B cell (primary cell): ENCODE measurements at places on chromosomes 11 and 22.

GRCh38 chr11:116865696-116866095, 28.3 kb upstream of the APOA1 start:
- no peak for DNase-seq

DNA sequence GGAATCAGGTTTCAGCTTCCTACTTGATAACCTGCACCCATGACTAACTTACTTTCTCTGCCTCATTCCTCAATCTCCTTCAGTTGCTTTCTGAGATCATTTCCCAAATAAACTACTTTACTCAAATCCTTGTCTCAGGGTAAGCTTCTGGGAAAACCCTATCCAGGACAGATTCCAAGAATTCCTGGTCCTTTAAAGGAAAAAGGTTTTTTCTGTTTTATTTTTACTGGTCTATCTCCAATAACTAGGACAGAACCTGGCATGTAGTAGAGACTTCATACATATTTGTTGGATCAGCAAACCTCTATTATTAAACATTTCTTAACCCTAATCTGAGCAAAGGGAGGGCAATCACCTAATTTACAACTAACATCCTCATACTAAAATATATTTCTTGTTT, 910.5 kb upstream of the CHORDC1 start:
- no peak for DNase-seq

GRCh38 chr22:25122136-25122764, 77.4 kb upstream of the CRYBB3 start:
- no peak for DNase-seq

DNA sequence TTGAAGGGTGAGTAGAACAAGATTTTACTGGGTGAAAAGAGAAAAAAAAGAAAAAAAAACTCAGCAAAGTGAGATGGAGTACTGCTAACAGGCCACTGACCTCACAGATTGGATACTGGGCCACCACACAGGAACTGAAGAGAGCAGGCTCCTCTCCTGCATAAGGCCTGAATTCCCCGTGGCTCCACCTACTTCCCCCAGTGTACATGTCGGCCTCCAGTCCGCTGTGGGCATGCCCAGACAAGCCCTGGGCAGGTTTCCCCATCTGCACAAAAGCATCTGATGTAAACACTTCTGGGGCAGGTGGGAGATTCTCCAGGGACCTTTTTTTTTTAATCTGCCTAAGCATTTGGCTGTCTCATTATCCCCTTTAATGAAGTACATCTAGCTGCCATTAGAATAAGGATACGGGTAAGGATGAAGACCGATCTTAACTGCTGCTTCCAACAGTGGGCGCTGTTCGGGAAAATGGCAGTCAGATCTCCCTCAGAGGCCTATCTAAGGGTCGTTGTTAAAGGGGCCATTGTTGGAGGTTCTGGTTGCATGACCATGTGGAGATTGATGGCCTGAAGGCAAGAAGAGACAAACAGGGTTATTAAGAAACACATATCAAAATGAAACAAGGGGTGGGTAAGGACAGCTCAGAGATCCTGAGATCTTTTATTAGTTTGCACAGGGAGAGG, 48.5 kb downstream of the MS4A13 start:
- DNase-seq: peak; percentile 8

GRCh38 chr11:123034597-123034996, 27.3 kb downstream of the HSPA8 start:
- no peak for DNase-seq

DNA sequence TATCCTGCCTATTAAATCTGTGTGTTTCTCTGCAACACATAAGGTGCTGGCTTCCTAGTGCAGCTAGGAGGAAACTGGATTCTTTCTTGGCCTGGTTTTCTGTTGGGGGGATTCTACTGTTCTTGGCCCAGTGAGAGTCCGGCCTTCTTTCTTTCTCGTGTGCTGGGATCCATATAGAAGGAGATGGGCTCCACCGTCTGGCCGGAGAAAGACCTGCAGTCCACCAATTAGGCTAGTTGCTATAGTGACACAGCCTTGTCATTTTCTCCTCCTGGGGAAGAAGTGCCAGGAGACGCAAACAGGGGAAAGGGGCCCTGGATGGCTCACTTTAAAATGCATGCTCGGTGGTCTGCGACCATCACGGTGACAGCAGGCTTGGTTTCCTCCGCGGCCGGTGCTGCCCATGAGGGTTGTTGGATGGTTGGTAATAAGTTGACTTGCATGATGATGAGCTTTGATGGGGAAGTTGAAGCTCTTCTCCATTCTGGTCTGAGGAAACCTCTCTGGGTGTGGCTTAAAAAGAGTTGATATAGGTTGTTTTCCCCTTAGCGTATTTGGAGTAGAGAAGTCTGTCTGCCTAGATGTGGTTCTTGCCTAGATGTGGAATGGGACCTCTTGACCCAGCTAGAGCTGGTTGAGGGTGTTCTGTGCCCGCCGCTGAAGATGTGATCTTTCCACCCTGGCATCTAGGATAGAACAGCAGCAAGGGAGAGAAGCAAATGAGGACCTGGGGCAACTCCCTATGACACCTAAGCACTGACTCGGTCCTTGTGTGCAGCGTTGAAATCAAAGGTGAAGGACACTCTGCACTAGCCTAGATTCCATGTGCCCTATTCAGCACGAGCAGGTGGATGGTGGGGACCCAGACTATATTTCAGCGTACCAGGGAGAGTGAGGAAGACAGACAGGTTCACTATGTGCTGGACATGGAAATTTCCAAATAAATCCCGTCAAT, 1335.0 kb downstream of the BRD1 start:
- peak; percentile 70 for DNase-seq

DNA sequence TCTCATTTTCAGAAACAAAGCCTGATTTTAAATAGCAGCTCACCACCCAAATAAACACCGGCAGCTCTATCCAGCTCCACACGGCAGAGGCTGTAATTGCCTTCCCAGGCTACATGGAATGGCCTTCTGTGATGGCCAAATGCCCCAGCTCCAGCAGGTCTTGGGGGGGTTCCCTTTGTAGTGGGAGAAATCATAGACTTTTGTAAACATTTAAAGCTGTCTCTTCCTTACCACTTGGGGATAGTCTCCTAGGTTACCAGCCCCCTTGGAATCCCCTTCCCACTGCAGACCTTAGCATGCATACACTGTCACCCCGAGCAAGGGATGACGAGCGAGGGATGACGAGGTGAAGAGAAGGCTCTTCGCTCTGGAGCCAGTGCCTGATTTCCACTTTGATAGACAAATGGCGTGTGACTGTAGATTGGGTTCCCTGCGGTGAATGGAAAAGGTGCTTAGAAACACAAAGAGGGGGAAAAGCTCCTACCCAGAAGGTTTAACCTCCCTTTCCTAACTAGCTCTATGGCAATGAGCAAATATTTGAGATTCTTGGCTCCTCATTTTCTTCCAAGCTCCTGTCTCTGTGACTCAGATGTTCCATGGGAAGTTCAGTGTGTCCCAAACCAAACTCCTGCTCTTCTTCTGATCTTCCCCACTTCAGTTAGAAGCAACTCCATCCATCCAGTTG, 108.0 kb upstream of the CADM1 start:
- no peak for DNase-seq

GRCh38 chr22:48089601-48090331, 1327.3 kb downstream of the TBC1D22A start:
- no peak for DNase-seq
